Hematopoietic multipotent progenitor cell treated with erythropoietin and hydrocortisone succinate and interleukin-3 and kit ligand, for 4 days (in vitro differentiated cells): ENCODE measurements at places on chromosomes 7 and 10.

DNA sequence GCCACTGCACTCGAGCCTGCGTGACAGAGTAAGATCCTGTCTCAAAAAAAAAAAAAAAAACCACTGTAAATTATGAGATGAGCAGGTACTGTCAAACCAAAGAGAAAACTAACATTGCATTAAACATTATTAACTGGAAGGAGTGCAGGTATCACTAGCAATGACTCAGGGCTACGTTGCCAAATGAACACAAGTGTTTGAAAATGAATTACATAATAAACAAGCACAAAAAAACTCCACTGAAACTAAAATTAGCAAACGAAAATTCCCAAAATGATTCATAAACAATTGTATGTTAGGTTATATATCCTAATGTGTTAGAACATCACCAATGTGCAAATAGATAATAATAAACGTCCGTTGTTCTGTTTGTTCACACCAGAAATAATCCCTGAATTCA, 42.8 kb downstream of the NSUN6 start:
- DNase-seq, result no peak

- DNase-seq, result peak; percentile 58
Observed at GRCh38 chr7:98613601-98614425, 3.3 kb upstream of the NPTX2 start.

- peak; percentile 80 for DNase-seq
Observed at GRCh38 chr7:150964593-150965111, 13.5 kb downstream of the KCNH2 start.

DNA sequence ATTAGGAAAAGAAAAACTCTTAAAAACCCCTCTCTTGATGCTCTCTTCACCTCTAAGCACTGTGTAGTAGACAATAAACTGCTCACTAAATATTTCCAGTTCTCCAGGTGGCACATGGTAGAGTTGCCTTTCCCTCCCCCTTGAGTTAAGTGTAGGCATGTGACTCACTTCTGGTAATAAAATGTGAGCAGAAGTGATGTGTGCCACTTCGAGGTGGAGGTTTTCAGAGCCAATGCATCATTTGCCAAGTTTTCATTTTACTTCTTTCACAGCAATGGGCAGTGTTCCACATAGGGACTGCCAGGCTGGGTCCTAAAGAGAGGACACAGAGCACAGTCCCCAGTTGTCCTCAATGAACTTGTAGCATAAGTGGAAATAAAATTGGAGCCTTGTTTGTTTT, 131.6 kb upstream of the NPY start:
- no peak for DNase-seq

GRCh38 chr7:155685070-155685790, 40.8 kb downstream of the RBM33 start:
- DNase-seq, result no peak

DNA sequence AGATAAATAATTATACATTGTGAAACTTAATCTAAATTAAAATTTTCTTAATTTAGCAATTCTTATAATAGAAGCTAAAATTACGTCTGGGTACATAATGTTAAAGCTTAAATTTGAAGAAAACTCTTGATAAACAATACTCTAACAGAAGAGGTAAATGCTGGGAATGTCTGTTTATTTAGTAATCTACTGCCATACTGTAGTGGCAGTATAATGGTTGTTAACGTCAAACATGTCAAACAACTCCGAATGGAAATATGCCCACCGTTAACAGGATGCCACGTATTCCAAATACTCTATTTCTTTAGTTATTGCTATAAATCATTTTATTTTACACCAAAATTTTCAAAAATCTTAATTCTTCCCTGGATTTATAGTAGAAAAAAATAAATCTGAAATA, 40.0 kb upstream of the PTPN12 start:
- DNase-seq, result no peak

GRCh38 chr10:123633106-123633505, 33.0 kb upstream of the GPR26 start:
- DNase-seq, result no peak

DNA sequence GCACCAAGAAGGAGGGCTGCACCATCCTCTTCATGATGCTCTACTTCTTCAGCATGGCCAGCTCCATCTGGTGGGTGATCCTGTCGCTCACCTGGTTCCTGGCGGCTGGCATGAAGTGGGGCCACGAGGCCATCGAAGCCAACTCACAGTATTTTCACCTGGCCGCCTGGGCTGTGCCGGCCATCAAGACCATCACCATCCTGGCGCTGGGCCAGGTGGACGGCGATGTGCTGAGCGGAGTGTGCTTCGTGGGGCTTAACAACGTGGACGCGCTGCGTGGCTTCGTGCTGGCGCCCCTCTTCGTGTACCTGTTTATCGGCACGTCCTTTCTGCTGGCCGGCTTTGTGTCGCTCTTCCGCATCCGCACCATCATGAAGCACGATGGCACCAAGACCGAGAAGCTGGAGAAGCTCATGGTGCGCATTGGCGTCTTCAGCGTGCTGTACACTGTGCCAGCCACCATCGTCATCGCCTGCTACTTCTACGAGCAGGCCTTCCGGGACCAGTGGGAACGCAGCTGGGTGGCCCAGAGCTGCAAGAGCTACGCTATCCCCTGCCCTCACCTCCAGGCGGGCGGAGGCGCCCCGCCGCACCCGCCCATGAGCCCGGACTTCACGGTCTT, 1.9 kb downstream of the FZD1 start:
- no peak for DNase-seq

DNA sequence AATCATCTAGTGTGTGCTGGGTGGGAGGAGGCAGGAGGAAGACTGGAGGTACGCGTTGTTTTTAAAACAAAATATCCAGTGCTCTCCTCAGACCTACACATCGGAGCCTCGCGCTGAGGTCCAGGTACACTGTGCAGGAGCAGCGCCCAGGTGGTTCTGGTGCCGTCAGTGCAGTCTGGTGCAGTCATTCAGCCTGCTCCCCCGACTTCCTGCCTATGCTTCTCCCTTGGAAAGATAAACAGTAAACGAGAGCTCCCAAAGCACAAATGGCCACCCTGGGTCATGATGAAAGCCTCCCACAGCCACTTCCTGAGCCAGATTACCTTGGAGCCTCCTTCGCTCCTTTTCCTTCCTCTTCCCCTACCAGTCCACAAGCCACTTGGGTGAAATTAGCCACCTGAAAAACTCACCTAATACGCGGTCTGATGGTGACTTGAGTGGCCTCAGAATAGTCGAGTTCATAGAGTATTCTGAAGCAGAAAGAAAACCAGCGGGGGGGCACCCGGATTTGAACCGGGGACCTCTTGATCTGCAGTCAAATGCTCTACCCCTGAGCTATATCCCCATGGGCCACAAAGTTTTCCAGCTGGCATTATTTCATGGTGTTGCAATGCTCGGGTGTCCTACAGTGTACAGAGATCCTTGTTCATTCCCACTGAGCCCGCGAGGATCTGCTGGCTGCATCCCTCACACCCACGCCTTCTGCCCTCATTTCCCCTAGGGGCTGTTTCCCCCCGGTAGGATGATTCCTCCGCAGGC, 82.5 kb downstream of the ZNF467 start:
- peak; percentile 46 for DNase-seq

- DNase-seq, result peak; percentile 68
Observed at GRCh38 chr10:118753331-118754228, 1.2 kb downstream of the CACUL1 start.

GRCh38 chr10:11898033-11898371, 74.8 kb downstream of the PROSER2 start:
- no peak for DNase-seq

DNA sequence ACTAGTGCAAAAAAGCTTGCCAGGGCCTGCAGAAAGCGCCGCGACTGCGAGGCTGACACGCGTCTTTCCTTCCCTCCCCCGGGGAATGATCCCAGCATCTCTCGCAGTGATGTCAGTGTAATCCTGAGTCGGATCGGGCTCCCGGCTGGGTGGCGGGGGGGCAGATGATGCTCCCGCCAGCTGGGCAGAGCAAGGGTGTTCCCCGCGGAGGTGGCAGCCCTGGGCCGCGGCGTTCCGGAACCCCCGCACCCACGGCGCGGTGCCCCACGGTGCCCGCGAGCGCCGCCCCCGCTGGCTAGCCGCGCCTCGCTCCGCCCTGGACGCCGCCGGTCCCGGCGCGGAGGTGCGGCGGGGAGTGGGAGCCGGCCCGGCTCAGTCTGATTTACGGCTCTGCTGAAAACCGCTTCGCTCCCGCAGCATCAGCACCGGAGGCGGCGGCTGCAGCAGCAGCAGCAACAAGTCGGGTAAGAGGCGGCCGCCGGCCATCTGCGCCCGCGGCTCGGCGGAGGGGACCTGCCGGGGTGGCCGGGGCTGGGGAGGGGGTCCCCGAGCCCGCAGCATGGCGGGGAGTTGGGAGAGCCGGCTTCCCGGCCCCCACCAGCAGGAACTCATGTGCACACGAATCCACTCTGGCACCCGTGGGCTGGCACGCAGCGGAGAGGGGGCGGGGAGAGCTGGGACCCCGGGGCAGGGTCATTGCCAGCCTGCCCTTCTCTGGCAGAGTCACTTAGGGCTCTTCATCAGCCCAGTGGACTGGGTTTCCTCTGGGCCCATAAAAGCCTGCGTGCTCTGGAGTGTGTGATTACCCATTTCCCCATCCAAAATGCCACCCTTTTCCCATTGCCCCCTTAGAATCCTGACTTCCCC, at the start of gene ZNF365:
Gene ZNF365, plus strand, starts transcription at position 375 of the 867 bp plus-strand sequence. CDS start 1,825 bp downstream, outside the sequence.
- peak; percentile 46 for DNase-seq

- no peak for DNase-seq
Observed at GRCh38 chr10:90935581-90936275, 14.8 kb upstream of the ANKRD1 start.

GRCh38 chr7:138243430-138243829, 167.2 kb downstream of the AKR1D1 start:
- no peak for DNase-seq

DNA sequence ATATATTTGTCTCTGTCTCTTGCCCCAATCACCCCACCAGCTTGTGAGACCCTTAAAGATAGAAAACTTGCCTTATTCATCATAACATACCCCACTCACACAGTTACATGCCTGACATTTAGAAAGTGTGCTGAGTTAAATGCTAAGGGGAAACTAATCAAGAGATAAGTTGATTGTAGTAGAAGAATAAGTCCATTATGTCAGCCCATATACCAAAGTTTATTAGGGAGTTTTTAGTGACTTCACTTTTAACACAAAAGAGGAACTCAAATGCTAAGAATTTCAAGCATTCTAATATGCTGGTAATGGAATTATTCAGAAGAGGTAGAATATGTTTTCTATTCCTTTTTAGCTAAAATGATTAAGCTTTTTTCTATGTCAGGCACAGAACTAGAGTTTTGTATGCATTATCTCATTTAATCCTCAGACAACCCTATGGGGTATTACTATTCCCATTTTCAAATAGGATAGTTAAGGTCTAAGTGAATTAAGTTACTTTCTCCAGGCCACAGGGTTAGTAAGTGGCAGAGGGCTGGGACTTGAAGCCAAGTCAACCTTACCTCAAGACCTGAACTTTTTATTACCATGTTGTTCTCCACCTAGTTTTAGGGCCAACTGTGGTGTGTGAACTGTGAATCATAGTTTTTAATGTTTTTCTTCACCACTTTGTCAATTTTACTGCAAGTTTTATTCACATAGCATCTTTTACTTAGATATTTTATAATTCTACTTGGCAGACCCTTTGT, 19.6 kb downstream of the ASAH2 start:
- DNase-seq, result peak; percentile 9

- DNase-seq, result no peak
Observed at GRCh38 chr7:21160401-21160800, 267.5 kb upstream of the SP4 start.

DNA sequence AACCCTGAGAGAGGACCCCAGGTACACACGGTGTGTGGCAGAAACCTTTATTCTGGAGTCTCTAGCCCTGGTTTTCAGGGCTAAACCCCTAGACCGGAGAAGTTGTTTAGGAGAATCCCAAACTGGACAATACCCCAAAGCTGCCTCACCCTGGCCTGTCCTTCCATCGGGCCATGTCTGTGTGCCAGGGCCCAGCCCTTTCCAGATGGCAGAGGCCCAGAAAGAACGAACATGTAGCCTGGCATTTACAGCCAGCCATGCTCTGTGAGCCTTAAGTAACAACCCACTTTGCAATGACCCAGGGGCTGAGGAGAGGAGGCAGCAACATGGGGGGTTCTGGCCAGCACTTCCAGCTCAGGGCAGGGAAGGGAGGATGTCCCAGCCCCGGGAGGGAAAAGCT, 142.1 kb downstream of the NEURL1 start:
- no peak for DNase-seq

GRCh38 chr10:133161486-133162109, 1.6 kb downstream of the KNDC1 start:
- no peak for DNase-seq

DNA sequence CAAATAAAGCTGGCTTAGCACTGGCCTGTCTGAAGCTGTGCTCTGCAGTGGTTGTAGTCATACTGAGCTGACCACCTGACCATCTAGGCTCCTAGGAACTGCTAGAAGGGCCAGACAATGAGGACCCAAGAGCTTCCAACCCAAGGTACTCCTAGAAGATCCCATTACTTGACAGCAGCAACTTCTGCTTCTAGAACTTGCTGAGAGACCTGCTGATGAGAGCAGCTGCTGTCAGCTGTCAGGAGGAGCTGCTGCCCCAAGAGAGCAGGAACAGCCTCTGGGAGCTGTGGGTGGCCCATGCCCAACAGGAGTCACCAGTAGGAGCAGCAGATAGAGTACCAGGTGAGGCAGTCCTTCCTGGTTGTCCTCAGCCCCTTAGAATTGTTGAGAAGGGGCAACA, 70.2 kb downstream of the RBM20 start:
- no peak for DNase-seq

- no peak for DNase-seq
Observed at GRCh38 chr10:110802090-110802489, 69.6 kb upstream of the PDCD4 start.

- DNase-seq, result no peak
Observed at GRCh38 chr7:41007811-41008210, 695.1 kb downstream of the INHBA start.

DNA sequence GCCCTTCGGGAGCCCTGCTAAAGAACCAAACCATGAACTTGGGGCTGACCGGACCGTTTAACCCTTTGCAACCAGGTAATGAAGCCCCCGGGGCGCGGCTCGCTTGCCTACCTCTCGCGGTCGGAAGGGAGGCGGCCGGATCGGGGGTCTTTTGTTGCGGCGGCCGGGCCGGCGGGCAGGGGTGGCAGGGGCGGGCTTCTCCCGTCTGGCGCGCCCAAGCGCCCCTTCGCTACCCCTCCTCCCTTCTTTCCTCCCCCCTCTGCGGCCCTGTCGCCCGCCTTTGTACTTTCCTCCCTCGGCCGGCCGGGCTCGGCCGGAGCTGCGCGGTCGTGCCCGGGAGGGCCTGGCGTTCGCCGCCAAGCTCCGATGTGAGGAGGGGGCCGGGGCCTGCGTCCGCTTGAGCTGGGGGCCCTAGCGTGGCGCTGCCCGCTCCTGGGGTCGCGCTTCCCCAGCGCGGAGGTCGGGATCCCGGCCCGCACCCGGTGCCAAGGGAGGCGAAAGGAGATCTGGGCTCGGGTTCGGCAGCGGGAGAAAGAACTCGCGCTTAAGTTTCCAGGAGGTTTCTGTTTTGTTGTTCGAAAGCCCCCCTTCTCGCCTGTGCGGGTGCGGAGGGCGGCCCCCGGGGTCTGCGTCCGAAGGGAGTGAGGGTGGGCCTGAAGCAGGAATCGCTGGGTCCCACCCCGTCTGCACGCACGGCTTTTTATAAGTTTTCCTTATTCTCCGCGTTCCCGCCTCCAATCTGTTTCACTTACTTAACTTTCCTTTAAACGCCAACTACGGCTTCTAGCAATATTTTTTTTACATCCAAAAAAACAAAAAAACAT, 436.8 kb upstream of the GALNT17 start:
- DNase-seq, result no peak
